ENCODE measurements at places on chromosomes 11 and 22. TPM values are rescaled to one million over a fixed set of nuclear protein-coding genes. Genes with fewer than 3 reads are reported as not detected.

DNA sequence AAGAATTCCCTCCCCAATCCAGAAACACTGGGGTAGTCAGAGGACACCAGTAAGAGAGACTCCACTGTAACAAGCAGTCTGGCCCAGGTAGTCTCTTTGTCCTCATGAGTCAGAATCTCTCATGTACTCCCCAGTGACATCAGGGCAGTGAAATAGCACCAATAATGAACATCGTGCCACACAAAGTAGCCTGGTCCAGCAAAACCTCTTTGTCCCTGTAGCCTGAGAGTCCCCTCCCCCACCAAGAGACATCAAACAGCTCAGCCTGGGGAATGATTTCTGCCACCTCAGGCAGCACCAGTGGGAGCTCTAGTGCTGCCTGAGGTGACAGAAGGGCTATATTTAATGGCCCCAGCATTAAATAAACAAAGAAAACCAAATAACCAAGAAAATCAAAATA lies 88.1 kb downstream of the SBF2 start:
- DNase-seq = no peak

Gene THYN1
- polyA plus RNA-seq = 57.0 TPM

- no peak for DNase-seq
These were observed 53.9 kb upstream of the PHOX2A start for GRCh38 chr11:72297828-72298227.

GRCh38 chr22:26998129-26998528 lies 340.7 kb downstream of the MIAT start:
- DNase-seq = no peak

- no peak for DNase-seq
These were observed 352.9 kb upstream of the DDI1 start for GRCh38 chr11:103683576-103683975.

Gene SLC22A25
- polyA plus RNA-seq = not detected

- DNase-seq = no peak
These were observed 10.5 kb downstream of the SLC16A8 start for GRCh38 chr22:38073150-38074130.

DNA sequence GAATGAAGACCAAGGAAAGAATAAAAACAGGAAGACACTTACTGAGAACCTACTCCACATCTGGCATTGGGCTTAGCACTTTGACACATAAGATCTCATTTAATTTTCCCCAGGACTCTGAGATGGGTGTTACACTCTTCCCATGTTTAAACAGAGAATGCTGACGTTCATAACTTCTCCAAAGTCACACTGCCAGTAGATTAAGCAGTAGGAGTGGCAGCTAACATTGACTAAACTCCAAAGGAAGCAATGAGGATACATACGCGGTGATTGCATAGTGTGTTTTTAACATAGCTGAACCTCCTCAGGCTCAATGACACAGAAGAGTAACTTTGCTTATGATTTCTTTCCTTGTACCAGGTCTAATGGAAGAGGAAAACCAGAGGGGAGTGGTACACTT lies 14.5 kb upstream of the OR10V1 start:
- DNase-seq = no peak

DNA sequence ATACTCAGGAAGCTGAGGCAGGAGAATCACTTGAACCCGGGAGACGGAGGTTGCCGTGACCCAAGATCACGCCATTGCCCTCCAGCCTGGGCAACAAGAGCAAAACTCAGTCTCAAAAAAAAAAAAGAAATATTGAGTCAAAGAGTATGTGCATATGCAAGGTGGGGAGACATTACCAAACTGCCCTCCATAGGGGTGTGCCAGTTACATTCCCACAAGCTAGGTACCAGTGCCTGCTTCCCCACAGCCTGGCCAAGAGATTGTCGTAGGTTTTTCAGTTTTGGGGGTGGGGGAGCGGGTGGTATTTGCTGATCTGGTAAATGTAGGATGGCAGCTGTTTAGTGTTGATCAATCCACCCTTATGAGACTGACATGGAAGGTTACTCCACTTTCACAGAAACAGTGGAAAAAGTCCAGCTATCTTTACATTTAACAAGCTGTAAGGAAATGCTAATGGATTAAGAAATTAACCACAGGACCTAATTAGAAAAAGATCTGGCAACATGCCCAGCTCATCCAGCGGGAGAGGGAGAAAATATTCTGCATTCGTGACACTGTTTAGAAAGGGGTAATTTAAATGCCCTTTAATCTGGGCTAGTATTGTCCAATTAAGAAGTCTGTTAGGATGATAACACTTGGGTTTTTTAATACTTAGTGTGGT lies 89.4 kb downstream of the PACS1 start:
- no peak for DNase-seq

Gene APOA5
- polyA plus RNA-seq = not detected

- no peak for DNase-seq
These were observed 540.2 kb downstream of the MIAT start for GRCh38 chr22:27197618-27198017.

- DNase-seq = no peak
These were observed 10.7 kb downstream of the IL17RA start for GRCh38 chr22:17095538-17095937.

Gene BEST1
- 4.6 TPM for polyA plus RNA-seq

Gene TUT1
- polyA plus RNA-seq = 10.7 TPM

DNA sequence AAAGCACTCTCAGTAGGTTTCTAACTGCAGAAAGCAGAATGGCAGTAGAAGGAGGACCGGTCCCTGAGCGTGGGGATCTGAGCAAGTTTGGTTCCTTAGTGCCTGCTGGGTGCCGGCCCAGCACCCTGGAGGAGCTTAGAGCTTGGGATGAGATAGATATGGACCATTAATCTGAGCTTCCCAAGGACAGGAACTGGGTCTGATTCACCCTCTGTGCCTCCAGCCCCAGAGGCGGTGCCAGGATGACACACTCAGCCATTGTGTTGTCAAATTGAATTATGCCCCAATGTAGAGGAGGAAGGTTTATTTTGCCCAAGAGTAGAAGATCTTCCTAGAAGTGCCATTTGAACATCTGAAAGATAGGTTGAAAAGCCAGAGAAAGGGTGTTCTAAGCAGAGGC lies 4.3 kb downstream of the ZC3H7B start:
- DNase-seq = no peak

DNA sequence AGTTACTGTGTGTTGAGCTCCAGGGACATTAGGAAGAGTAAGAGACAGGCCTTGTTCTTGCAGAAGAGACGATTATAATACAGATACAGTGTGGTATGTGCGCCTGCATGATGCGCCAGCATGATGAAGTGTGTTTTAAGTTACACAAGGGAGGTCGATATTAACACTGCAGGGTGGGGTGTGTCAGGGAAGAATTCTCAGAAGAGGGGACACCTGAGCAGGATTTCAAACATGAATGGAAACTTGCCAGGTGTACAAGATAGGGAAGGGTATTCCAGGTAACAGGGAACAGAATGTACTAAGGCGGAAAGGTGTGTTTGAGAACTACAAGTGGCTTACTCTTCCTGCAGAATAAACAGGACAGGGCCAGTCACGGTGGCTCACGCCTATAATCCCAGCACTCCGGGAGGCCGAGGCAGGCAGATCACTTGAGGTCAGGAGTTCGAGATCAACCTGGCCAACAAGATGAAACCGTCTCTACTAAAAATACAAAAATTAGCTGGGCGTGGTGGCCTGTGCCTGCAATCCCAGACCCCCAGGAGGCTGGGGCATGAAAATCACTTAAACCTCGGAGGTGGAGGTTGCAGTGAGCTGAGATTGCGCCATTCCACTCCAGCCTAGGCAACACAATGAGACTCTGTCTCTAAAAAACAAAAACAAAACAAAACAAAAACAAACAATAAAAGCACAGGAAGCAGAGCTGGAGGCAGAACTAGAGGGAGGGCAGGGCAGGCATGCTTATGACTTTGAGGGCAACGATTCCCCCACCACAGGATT lies 59.0 kb downstream of the SYN3 start:
- DNase-seq = no peak

DNA sequence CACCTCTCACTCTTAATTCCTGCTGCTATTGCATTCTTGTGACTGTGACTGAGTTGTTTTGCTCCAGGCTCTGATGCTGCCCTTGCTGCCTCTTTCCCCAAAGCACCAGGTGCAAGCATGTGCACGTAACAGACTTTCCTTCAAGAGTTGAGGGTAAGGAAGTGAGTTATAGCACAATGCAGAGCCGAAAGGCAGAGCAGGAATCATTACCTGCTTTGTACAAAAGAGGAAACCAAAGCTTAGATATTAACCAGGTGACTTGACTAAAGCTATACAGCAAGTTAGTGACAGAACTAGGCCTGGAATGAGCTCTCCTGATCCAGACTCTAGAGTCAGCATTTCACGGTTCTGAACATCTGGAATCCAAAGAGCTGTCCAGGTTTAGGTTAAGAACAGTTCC lies 33.6 kb downstream of the NEU3 start:
- no peak for DNase-seq

DNA sequence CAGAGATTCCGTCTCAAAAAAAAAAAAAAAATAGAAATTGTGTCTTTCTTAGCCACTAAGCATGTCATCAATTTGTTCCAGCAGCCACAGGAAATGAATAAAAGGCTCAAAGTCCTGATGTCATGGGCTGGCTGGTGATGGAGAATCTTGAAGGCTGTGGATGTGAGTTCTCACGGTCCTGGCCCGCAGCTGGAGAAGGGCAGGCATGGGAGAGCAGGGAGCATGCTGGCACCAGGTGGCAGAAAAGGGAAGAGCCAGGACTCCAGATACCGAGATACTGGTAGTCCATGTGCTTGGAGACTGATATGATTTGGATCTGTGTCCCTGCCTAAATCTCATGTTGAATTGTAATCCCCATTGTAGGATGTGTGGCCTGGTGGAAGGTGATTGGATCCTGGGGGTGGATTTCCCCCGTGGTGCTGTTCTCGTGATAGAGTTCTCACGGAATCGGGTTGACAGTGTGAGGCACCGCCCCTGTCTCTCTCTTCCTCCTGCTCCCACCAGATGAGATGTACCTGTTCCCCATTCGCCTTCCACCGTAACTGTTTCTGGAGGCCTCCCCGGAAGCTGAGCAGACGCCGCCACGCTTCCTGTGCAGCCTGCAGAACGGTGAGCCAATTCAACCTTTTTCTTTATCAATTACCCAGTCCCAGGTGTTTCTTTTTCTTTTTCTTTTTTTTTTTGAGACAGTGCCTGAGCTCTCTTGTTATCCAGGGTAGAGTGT lies 18.1 kb downstream of the MRGPRD start:
- DNase-seq = no peak

DNA sequence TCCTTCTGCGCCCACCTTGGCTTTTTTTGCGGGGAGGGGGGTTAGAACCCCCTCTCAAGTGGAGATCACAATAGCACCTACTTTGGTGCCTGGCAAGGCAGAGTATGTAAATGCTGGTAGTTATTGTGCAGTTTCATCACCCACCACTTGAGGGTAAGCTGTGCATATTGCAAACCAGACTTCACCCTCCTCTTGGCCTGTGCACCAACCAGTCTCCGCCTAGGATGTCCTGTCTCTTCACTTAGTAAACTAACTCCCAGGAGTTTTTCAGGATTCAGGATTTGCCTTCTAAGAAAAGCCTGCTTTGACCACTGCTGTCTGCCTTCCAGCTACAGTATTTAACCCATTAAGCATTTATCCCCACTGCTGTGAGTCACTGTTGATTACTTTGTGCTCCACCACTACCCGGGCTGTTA lies 2.0 kb upstream of the UBXN1 start:
- no peak for DNase-seq

Gene IGLL1
- polyA plus RNA-seq = not detected

DNA sequence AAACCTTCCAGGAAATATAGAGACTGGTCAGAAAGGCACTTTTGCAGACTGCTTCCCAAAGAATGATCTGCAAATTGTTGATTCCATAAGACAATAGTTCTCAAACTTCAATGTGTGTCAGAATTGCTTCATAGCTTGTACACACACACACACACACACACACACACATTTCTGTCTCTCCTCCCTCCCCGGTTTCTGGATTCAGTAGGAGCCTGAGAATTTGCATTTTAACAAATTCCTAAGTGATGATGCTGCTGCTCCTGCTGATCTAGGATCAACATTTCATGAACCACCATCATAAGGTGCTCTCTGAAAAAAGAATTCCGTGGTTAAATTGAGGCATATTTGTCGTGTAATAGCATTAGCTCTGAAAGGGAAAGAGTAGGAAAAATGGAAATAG lies 35.3 kb upstream of the FZD4 start:
- DNase-seq = no peak

Gene TSPAN18
- 120 TPM for polyA plus RNA-seq

Gene OR2AG1
- polyA plus RNA-seq = not detected

GRCh38 chr11:44597358-44598012 lies 32.0 kb downstream of the CD82 start:
- DNase-seq = peak; percentile 18

DNA sequence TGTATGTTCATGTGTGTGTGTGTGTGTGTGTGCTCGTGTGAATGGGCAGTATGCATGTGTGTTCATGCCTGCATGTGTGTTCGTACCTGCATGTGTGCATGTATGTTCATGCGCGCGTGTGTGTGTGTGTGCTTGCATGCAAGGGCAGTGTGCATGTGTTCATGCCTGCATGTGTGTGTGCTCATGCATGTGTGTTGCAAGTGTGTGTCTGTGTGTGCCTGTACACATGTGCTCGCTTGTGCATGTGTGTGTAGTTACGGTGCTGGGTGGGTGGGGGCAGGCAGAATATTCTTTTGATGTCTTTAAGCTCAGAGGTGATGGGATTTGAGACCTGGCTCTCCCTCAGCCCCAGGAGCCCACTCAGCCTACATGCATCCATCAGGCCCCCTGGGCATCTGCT lies 822.1 kb downstream of the BRD1 start:
- no peak for DNase-seq

DNA sequence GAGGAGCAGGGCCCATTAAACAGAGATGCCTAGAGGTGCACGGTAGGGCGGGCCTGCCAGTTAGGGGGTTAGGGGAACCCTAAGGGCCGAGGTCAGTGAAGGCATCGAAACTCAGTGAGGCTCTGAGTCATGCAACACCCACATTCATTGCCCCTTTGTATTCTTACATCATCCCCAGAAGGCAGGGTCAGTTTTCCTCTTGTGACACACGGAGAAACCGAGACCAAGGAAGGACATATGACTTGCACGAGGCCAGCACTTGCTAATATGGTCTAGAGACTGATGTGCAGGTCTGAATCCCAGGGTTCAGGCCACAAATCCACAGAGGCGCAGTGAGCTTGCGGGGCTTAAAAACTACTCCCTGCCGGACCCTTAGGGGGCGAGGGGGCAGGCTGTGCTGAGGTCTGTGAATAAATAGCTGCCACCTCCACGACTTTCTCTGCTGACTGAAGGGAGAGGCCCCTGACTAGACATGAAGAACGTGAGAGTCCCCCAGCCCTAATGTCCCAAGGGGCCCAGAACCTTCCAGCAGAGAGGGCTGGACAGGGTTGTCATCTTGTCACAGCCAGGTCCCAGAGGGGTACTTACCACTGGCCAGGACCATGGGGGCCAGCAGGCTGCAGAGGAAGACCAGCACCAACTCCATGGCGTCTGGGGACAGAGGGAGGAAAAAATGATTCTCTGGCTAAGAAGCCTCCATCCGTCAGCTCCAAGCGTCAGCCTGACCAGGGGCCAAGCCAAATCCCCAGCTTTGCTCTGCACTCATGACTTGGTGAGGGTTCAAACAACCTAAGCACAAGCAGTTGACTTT lies 17.8 kb upstream of the FXYD2 start:
- no peak for DNase-seq

Gene MGAT3
- 8.7 TPM for polyA plus RNA-seq
